G401 (cell line): ENCODE measurements at places on chromosomes 12 and 14. TPM values are rescaled to one million over a fixed set of nuclear protein-coding genes. Genes with fewer than 3 reads are reported as not detected.

Gene MYF5
- total RNA-seq, result not detected in 2 replicates

Gene ANKRD33
- total RNA-seq, result not detected in 2 replicates

Gene SLC39A5
- total RNA-seq, result not detected in 2 replicates

Gene KLHL33
- total RNA-seq, result not detected in 2 replicates

Gene ASPG
- total RNA-seq, result not detected in 2 replicates

Gene DNAI7
- 0.20 and 0.37 TPM in 2 replicates for total RNA-seq

Gene FLRT2
- total RNA-seq, result not detected in 2 replicates

Gene ANO6
- total RNA-seq, result 13.2 and 25.8 TPM in 2 replicates

Gene CCDC197
- not detected in 2 replicates for total RNA-seq

Gene INHBE
- 0.43 and 0.78 TPM in 2 replicates for total RNA-seq

Gene PKP2
- total RNA-seq, result 6.5 and 10.2 TPM in 2 replicates

Gene KRT6C
- total RNA-seq, result not detected in 2 replicates

Gene CCDC175
- not detected in 2 replicates for total RNA-seq

Gene GCH1
- total RNA-seq, result 9.1 and 14.2 TPM in 2 replicates

Gene EIF2B1
- total RNA-seq, result 48.8 and 91.2 TPM in 2 replicates
